ENCODE measurements at places on chromosomes 12 and 14. TPM values are rescaled to one million over a fixed set of nuclear protein-coding genes. Genes with fewer than 3 reads are reported as not detected.

The CELA1 gene
- polyA plus RNA-seq: not detected

The ART4 gene
- not detected for polyA plus RNA-seq

The CLEC2D gene
- 2.0 TPM for polyA plus RNA-seq

The TSPAN11 gene
- not detected for polyA plus RNA-seq

The COX8C gene
- polyA plus RNA-seq: not detected

The PTHLH gene
- polyA plus RNA-seq: 0.74 TPM

The SDR9C7 gene
- 0.13 TPM for polyA plus RNA-seq

The CMA1 gene
- polyA plus RNA-seq: not detected

The IFNG-AS1 gene
- polyA plus RNA-seq: not detected

The MYF6 gene
- not detected for polyA plus RNA-seq

The PPP1R1A gene
- polyA plus RNA-seq: not detected

The RERG gene
- 4.4 TPM for polyA plus RNA-seq

The SLC25A21 gene
- 17.7 TPM for polyA plus RNA-seq

The SLC6A12 gene
- polyA plus RNA-seq: not detected
